WTC11 (cell line): ENCODE measurements at places on chromosomes 2 and 18.
A peak's percentile ranks its signal among the peaks of the same experiment; 100 is the strongest.

- peak; percentile 22 for DNase-seq
Observed at GRCh38 chr18:63238693-63239075, 80.9 kb downstream of the BCL2 start.

GRCh38 chr18:11324510-11324909, 175.1 kb upstream of the PIEZO2 start:
- DNase-seq: no peak

GRCh38 chr18:71115261-71115660, 826.4 kb downstream of the SOCS6 start:
- DNase-seq: no peak

DNA sequence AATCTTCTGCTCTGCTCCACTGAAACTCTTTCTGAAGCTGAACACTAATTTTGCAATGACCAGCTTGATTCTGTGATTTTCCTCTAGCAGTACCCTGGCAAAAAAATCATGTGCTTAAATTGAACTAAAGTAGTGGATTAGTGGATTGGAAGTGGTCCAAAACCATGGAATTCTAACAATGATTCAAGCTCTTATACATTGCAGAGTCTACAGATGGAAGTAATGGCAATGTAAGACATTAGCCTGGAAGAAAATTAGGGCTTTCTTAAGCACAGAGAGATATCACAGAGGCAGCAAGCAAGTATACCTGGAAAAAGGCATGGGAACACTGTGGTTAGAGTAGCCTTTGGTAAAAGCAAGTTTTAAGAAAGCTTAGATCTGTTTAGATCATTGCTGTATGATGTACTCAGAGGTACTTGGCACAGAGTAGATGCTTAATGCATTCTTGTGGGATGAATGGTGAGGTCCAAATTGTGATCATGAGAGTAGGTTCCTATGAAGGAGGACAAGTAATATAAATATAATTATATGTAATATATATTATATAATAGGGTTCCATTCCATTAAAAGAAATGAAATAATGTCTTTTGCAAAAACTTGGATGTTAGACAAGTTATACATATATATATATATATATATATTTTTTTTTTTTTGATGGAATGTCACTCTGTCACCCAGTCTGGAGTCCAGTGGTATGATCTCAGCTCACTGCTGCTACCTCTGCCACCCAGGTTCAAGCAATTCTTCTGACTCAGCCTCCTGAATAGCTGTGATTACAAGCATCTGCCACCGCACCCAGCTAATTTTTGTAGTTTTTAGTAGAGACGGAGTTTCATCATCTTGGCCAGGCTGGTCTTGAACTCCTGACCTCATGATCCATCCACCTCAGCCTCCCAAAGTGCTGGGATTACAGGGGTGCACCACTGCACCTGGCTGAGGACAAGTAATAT, 172.2 kb upstream of the SCN7A start:
- DNase-seq: no peak

DNA sequence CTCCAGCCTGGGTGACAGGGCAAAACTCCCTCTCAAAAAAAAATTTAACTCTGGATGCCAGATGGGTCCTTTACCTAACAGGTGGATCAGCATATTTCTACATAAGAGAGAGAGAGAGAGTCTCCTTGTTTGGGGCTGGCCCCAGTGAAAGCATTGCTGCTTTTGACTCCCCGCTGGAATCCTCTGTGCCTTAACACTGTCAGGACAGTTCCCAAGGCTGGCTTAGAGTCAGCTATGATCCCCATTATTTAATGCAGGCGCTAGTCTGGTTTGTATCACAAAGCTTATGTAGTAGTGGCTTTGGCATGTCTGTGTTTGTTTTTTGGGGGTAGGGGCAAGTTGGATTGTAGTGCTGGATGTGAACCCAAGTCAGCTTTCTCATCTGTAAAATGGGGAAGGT, 9.4 kb downstream of the INPP4A start:
- DNase-seq: no peak

DNA sequence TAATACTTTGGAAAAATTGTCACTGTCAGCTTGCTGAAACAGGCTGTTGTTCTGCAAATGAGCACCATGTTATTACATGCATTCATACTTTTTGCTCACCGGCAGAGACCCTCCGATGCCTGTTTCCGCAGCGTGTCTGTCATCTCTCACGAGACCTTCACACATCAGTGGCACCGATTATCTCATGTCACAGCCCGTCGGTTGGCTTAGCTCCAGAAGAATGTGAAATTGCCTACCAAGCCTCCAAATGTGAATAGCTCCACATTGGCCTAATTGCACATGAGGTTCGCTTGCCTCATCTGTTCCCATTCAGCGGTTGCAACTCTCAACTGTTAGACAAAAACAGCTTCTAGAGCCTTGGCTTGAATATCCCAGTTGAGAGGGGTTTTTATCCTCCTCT, 233.0 kb downstream of the ACTR3 start:
- no peak for DNase-seq
